ENCODE measurements at places on chromosomes 6 and 20. TPM values are rescaled to one million over a fixed set of nuclear protein-coding genes. Genes with fewer than 3 reads are reported as not detected.

HLA-E gene
- 141 TPM for total RNA-seq

TXLNB gene
- total RNA-seq = 8.0 TPM

KCNK16 gene
- not detected for total RNA-seq

TBX18 gene
- 68.1 TPM for total RNA-seq

ASXL1 gene
- total RNA-seq = 69.6 TPM

DNAH8 gene
- 1.5 TPM for total RNA-seq

DNA sequence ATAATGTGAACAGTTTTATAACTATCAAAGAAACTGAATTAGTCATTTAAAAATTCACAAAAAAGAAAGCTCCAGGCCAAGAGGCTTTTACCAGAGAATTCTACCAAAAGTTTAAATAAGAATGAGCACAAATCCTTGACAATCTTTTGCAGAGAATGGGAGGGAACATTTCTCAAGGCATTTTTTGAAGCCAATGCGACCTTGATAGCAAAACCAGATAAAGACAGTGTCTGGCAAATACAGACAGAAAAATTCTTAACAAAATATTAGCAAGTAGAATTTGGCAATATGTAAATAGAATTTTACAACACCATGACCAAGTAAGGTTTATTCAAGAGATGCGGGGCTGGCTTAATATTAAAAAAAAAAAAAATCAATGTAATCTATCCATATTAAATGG is 41.7 kb downstream of the RNF24 start:
- DNase-seq = no peak

- DNase-seq = peak; percentile 10
Measured at GRCh38 chr6:87152526-87152955, 2.8 kb upstream of the ZNF292 start.

DNA sequence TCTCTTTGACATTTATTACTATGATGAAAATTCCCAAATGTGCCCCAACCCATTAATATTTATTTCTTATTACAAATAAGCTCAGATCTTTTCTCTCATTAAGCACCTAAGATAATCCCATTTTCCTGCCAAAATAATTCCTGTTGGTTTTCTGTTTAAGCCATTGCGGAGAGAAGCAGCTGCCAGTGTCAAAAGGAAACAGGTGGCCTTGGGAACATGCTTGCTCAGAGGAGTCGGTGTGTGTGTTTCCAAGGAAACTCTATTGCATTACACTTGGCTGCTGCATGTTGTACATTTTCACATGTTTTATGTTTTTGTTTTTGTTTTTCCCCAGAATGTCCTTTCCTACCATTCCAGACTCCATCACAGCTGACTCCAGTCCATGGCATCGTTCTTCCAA is 56.4 kb downstream of the CD24 start:
- DNase-seq = no peak

GRCh38 chr6:157879034-157879872 is 56.2 kb downstream of the SNX9 start:
- no peak for DNase-seq

DNA sequence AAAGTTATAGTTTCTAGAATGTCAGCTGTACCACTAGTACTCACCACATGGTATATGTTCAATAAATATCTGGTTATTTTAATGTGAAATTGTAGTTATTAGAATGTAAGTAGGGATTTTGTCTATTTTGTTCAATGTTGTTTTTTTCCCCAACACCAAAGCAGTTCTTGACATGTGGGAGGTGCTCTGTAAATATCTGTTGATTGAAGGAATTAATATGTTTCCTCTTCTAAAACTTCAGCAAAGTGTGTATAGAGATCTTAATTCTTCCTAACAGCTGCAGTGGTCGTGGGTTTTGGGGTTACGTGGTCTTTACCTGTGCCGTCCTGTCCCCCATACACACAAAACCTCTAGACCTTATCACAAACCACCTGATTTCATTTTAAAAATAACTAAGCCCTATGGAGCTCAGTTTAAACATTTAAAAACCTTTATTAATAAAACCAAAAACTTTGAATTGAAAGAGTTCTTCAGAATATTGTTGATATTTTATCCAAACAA is 471.9 kb upstream of the SOX4 start:
- DNase-seq = no peak

DNA sequence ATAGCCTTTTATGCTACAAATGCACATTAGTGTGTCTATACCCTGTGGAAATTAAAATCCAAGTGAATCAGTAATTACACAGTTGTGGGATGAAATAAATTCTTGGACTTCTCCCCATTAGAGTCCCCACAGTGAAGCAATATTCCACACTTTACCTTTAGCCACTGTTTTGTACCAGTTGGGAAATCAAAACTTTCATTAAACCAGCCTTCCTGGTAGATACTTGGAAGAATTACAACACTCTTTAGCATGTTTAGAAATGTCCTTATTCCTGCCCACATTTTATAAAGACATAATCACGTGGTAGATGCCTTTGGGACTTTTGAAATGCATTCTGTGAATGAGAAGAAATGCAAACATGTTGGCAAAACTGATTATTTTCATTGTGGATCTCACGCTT is 49.0 kb upstream of the ANKEF1 start:
- DNase-seq = no peak

DNA sequence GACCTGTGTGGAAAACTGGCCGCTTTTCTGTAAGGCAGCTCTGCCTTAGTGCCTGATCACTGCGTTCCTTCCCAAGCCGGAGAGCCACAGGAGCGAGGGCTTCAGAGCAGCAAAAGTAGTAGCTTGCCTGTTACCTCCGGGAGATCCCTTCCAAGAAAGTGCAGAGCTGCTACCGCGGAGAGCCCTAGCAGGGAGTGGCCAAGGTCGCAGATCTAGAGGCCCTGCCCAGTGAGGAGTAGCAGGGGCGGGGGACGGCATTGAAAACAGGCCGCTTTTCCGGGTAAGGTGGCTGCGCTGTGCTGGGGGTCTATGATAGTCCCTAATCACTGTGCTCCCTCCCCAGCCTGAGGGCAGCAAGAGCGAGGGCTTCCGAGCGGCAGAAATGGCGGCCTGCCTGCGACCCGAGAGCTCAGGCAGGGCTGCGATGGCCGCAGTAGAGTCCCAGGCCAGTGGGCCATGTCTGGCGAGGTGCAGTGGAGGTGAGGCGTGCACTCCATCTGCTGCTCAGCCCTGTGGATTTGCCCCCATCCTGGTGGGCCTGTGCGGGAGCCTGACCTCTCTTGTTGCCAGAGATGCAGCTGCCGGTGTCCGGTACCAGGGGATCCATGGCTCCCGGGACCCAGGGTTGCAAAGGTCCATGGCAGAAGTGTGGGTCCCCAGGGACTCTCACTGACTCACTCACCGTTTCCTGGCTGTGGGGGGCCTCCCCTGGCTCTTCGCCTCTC is 67.3 kb downstream of the KLHL32 start:
- DNase-seq = no peak

GRCh38 chr20:20276811-20277530 is 90.9 kb upstream of the INSM1 start:
- DNase-seq = no peak

GRCh38 chr20:20395903-20396568 is 28.1 kb downstream of the INSM1 start:
- DNase-seq = no peak

All from urinary bladder (tissue), 4 donors.